ENCODE measurements at places on chromosomes 2 and 18.

GRCh38 chr2:207394203-207394781, 135.5 kb upstream of the CREB1 start:
- no peak for DNase-seq

DNA sequence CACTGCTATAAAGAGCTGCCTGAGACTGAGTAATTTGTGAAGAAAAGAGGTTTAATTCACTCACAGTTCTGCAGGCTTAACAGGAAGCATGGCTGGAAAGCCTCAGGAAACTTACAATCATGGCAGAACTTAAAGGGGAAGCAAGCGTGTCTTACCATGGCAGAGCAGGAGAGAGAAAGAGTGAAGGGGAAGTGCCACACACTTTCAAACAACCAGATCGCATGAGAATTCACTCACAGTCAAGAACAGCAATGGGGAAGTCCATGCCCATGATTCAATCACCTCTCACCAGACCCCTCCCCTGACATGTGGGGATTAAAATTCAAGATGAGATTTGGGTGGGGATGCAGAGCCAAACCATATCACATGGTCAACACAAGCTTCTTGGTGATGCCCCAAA, 34.7 kb upstream of the CDK5R2 start:
- DNase-seq, result no peak

GRCh38 chr18:37483221-37483971, 82.2 kb downstream of the CELF4 start:
- no peak for DNase-seq

- DNase-seq, result no peak
Measured at GRCh38 chr2:156394033-156394741, 42.0 kb upstream of the GPD2 start.

DNA sequence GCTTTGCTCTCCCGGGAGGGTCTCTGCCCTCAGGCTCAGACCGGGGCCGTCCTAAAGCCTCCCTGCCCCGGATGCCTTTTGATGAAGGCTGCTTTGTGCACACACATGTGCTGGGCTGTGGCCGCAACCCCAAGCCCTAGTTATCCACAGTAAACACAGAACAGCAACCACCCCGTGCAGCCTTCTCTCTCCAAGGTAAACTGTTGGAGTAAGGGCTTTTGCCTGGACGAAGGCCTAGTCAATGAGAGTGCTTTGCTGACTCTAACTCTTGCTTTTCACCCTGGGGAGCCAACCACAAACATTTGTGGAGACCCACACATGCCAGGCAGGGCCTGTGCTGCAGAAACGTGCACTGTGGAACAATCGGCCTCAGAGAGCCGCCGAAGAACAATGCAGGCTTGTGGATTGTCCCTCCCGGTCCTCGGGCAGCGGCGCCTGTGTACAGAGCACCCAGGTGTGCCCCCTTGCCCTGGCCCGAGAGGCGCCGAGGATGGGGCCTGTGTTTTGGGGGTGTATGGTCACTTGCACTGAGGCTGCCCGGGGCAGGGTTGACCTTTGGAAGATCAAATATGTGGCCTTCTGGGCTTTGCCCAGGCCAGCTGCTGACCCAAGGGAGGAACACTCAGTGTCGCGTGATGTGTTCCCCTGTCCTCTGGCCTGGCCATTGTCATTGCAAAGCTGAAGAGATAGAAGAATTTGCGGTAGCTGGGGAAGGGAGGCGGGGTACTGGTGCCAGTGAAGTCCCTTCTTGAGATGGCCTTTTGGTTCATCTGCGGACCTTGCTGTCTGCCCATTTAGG, 37.0 kb downstream of the CTIF start:
- DNase-seq, result no peak

DNA sequence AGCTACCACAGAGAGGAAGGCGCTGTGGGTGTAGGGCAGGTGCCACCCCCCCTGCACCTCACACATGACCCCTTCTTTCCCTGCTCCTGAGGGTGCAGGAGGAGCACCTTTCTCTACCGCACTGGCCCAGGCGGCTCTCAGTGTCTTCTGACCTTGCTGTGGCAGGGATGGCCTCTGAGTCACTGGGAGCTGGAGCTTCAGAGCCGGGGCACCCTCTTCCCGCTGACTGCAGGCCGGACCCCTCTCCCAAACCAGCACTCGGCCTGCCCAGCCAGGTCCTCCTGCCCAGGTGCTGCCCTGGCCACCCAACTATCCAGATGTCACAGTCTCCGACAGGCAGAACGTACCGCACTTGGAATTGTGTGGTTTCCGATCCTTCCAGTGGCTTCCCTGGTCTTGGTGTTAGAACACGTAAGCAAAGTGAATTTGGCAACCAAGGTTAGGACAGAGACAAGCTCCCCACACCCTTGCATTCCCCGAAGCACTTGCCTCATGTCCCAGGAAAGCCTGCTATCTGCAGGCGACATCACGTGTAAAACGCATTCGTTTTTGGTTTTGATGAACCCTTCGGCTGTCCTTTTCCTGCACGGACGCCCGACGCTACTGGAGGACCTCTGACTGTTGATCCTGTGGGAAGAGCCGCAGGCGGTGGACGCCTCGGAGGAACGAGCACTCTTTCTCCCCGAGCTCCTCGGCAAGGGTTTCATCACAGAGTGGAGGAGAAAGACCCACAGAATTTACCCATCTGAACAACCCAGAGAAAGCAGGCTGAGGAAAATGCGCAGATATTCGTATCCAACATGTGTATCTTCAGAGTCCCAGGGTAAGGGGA, 24.7 kb upstream of the KCNG2 start:
- DNase-seq, result no peak

GRCh38 chr2:215903203-215903602, 110.1 kb downstream of the MREG start:
- no peak for DNase-seq

GRCh38 chr18:54825601-54826344, 2.5 kb upstream of the RAB27B start:
- DNase-seq, result no peak

- DNase-seq, result no peak
Measured at GRCh38 chr18:484749-485464, 15.6 kb downstream of the COLEC12 start.

- DNase-seq, result no peak
Measured at GRCh38 chr2:229825476-229825875, 96.3 kb downstream of the TRIP12 start.

GRCh38 chr2:653645-654425, 23.4 kb downstream of the TMEM18 start:
- DNase-seq, result no peak

GRCh38 chr2:168194784-168195522, 52.4 kb downstream of the STK39 start:
- DNase-seq, result peak; percentile 58

DNA sequence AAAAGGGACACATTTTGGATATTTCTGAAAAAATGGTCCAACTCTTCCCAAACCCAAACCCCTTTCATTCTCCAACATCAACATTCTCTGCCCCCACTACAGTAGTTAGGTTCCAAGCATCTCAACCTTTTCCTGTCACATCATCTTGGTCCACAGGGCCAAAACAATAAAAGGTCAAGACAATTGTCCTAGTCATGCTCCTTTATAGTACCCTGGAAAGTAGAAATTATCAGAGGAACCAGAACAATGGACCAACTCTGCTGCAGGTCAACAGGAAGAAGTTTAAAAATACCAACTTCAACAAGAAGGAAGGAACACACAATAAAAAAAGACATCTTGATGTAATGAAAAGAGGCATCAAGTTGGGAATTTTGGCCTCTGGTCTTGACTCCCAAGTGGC, 36.1 kb downstream of the CLASP1 start:
- DNase-seq, result no peak

DNA sequence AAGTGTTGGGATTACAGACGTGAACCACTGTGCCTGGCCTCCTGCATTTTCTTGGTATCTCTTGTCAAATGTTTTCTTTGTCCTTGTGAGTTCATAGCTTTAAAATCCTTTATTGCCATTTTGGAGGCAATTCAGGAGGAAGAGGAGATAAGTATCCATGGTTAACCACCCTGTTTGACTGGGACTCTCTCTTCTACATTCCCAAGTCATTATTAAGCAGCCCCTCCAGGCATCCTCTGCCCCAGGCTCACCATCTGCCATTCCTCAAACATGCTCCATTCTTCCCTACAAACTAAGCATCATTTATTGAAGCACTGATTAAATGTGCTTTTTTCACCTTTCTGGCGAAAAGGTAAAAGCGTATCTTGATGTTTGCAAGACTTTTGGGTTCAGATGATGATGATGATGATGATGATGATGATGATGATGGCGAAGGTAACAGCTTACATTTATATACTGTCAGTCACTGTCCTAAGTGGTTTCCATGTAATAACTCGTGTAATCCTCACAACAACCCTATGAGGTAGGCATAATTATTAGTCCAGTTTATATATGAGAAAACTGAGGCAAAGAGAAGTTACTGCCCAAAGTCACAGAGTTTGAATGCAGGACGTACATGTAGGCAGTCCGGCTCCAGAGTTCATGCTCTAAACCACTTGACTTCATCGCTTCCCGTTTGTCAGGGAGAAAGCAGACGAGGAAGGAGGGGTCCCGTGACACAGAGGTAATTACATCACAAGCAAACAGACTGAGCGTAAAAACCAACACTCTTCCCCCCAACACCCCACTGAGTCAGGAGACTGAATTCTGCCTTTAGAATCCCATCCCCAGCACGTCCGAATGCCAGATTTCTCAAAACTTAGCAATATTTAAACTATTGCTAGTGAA, 69.7 kb upstream of the ACKR3 start:
- no peak for DNase-seq

DNA sequence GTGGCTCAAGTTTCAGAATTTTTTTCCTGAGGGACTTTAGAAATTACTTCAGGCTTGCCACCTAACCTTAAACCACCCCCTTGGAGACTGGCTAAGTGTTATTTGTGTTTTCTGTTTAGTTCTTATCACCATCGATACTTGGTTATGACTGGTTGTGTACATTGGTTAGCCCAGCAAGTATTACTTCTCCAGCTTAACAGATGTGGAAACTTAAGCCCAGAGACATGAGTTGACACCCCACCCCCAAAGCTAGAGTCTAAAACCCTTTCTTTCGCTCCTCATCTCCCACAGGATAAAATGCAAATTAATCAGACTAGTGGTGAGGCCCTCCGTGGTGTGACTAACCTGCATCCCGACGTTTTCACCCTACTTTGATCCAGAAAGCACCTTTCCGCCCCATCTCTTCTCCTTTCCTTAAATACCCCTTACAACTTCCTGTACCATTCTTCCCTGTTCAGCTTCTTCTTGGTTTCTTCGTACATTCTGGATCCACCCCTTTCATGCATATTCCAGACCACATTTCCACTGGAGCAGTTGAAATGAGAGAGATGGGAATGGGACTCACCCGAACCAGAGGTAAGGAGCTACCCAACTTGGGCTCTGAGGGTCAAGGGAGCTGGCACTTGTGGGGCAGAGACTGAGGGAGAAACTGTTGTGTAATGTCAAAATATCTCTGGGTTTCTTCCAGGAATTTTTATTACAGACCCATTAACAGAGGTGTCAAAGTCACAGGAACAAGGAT, 819 bp upstream of the MAP3K2 start:
- DNase-seq, result peak; percentile 27

- no peak for DNase-seq
Measured at GRCh38 chr2:159160412-159160811, 126.1 kb downstream of the WDSUB1 start.

DNA sequence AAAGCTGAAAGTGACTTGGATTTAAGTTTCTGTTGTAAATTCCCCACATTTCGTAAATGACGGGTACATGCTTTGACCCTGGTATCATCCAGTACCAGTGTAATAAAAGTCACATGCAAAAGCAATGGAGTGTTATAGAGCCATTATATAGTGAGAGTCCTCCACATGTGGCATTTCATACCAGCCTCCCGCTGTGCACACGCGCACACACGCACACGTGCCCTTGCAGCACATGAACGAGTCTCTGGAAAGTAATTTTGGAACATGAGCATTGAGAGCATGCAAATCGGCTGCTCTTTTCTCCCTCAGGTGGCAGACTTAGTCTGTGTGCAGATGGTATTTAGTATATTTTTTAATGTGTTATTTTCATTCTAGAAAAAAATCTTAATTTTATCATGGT, 198.1 kb downstream of the ZNF407 start:
- DNase-seq, result no peak

DNA sequence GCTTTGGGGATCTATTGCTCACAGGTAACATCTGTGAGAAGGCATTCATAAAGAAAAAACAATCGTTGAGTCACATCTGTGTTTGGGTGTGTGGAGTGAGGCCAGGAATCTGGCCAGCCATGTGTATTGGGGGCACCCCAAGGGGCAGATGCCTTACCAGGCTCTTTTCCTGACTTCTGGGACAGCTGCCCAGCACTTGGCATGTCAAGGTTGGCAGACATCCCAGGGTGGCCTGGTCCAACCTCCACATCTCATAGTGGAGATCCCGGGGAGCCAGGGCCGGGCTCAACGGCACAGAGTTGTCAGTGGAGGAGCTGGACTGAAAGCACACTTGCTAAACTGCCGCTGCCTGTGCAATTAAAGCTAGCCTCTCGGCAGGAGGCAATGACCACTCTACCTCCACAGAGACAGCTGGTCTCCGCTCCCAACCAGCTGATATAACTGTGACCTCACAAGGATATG, 75.3 kb upstream of the MGAT4A start:
- no peak for DNase-seq

- no peak for DNase-seq
Measured at GRCh38 chr2:160222546-160223283, 22.6 kb upstream of the ITGB6 start.

- no peak for DNase-seq
Measured at GRCh38 chr2:178363252-178363651, 87.7 kb downstream of the PRKRA start.

DNA sequence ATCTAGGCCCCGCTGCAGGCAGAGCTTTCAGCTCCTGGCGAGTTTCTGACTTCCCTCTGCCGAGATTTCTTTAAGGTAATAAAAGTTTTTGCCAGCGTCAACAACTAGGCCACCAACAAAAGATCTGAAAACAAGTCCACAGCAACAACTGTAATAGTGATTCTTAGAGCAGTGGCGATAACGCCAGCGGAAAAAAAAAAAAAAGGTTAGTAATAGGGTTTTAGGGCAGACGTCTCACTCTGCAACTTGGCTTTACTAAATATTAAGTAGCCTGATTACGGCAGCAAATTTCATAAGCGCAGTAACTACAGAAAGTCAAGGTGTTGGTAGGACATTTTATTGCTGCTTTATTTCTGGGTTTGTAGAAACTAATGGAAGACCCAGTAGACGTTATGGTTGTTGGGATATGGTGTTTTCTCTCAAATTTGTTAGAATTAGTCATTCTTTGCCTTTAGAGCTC, 481 bp downstream of the SLC30A6 start:
- DNase-seq, result no peak

- DNase-seq, result no peak
Measured at GRCh38 chr2:212974692-212975091, 176.7 kb downstream of the IKZF2 start.

DNA sequence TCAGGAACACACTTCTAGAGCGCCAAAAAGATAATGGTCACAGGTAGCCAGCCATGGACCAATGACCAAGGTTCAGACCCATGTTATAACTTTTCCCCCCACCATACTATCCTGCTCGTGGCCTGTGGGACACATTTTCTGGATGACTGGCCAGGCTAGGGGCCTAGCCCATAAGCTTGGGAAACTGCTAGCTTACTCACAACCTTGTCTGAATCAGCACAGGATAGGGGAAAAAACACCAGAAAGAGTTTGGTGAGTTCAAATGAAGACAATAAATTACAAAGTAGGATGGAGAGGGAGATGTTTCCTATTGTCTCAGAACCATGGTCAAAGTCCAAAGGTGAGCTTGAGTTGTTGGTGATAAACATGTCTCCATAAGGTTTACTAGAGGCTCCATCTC, 156.3 kb upstream of the CCDC68 start:
- DNase-seq, result no peak

GRCh38 chr18:52481116-52481515, 141.1 kb downstream of the DCC start:
- DNase-seq, result no peak
